ENCODE measurements at places on chromosomes 7 and 10. TPM values are rescaled to one million over a fixed set of nuclear protein-coding genes. Genes with fewer than 3 reads are reported as not detected.

CALN1 gene
- not detected for total RNA-seq

SPDYE6 gene
- total RNA-seq: not detected

ANKRD61 gene
- 0.13 TPM for total RNA-seq

VPS37D gene
- 5.7 TPM for total RNA-seq

CLEC5A gene
- not detected for total RNA-seq

OR2A42 gene
- total RNA-seq: not detected

IFIT3 gene
- total RNA-seq: 19.9 TPM

SOSTDC1 gene
- total RNA-seq: not detected

CALCR gene
- total RNA-seq: not detected

IDI2 gene
- not detected for total RNA-seq

MTURN gene
- total RNA-seq: 18.1 TPM

OR2A5 gene
- total RNA-seq: not detected

CYP26C1 gene
- total RNA-seq: 0.07 TPM

NXPH1 gene
- total RNA-seq: not detected

ZNF716 gene
- total RNA-seq: not detected

CTBP2 gene
- 87.4 TPM for total RNA-seq

HOGA1 gene
- 1.4 TPM for total RNA-seq

CALML5 gene
- total RNA-seq: not detected

LIPK gene
- not detected for total RNA-seq

STOX1 gene
- total RNA-seq: 0.13 TPM

All from smooth muscle cell of the pulmonary artery (primary cell).